Upper lobe of left lung (tissue), 6 donors: ENCODE measurements at places on chromosomes 7 and 10. TPM values are rescaled to one million over a fixed set of nuclear protein-coding genes. Genes with fewer than 3 reads are reported as not detected.

- peaks cover 53% of the 10 kb centered on the region for H3K36me3 ChIP-seq
- no peak for DNase-seq
- peaks cover 30% of the 10 kb centered on the region for H3K4me1 ChIP-seq
- no peak overlapping the region for H3K4me3 ChIP-seq
- H3K27ac ChIP-seq: no peak overlapping the region
- H3K27me3 ChIP-seq: no peaks in the 10 kb centered on the region
These were observed 6.9 kb downstream of the ATP5MF start for GRCh38 chr7:99459087-99459486.

DNA sequence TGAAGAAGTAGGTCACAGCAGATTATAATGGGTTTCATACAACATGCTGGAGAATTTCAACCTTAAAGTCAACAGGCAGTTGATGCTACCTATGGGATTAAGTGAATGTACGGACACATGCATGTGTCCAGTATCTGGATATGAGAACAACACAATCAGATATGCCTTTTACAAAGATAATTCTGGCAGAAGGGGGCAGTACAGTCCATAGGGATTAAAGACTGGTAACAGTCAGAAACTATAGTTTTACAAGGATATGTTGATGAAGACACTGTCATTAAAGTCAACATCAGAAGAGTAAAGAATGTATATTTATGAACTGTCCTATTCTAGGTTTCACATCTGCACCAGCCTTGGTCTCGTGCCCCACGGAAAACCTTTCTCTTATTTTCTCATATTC, 41.5 kb downstream of the ANKMY2 start:
- no peak overlapping the region for H3K27ac ChIP-seq
- H3K36me3 ChIP-seq: peaks cover 4% of the 10 kb centered on the region
- H3K4me3 ChIP-seq: no peak overlapping the region

DNA sequence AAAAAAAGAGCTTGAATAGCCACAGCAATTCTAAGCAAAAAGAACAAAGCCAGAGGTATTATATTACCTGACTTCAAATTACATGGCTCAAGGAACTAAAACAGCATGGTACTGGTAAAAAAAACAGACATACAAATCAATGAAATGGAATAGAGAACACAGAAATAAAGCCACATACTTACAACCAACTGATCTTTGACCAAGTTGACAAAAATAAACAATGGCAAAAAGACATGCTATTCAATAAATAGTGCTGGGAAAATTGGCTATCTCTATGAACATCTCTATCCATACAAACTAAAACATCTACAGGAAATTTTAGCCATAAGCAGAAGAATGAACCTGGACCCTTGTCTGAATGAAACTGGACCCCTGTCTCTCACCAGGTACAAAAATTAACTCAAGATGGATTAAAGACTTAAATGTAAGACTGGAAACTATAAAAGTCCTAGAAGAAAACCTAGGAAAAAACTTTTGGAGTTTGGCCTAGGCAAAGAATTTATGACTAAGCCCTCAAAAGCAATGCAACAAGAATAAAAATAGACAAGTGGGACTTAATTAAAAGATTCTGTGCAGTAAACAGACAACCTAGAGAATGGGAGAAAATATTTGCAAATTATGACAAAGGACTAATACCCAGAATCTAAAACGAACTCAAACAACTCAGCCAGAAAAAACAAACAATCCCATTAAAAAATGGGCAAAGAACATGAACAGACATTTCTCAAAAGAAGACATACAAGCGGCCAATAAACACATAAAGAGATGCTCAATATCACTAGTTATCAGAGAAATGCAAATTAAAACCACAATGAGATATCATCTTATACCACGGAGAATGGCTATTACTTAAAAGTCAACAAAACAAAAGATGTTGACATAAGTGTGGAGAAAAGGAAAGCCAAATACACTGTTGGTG, 72.8 kb upstream of the DDC start:
- H3K36me3 ChIP-seq: no peaks in the 10 kb centered on the region
- H3K4me3 ChIP-seq: no peak overlapping the region
- no peaks in the 10 kb centered on the region for H3K27me3 ChIP-seq
- no peak for DNase-seq
- H3K4me1 ChIP-seq: peaks cover 17% of the 10 kb centered on the region

GRCh38 chr7:20033621-20034400, 183.4 kb downstream of the MACC1 start:
- no peak for DNase-seq
- no peaks in the 10 kb centered on the region for H3K27me3 ChIP-seq
- no peak overlapping the region for H3K27ac ChIP-seq
- H3K4me3 ChIP-seq: no peak overlapping the region
- no peaks in the 10 kb centered on the region for H3K36me3 ChIP-seq

GRCh38 chr10:420154-421121, 269.0 kb downstream of the DIP2C start:
- H3K4me3 ChIP-seq: no peak overlapping the region
- no peak overlapping the region for H3K27ac ChIP-seq
- peaks cover 25% of the 10 kb centered on the region for H3K36me3 ChIP-seq
- H3K4me1 ChIP-seq: no peaks in the 10 kb centered on the region

GRCh38 chr10:104170610-104171254, 48.8 kb downstream of the SFR1 start:
- no peak for DNase-seq
- no peak overlapping the region for H3K27ac ChIP-seq
- no peak overlapping the region for H3K4me3 ChIP-seq
- H3K4me1 ChIP-seq: no peaks in the 10 kb centered on the region

- no peak overlapping the region for H3K27ac ChIP-seq
- no peaks in the 10 kb centered on the region for H3K27me3 ChIP-seq
- H3K4me3 ChIP-seq: no peak overlapping the region
- no peaks in the 10 kb centered on the region for H3K4me1 ChIP-seq
- H3K36me3 ChIP-seq: no peaks in the 10 kb centered on the region
These were observed 22.1 kb downstream of the INPP5F start for GRCh38 chr10:119747940-119748339.

- no peak overlapping the region for H3K4me3 ChIP-seq
- H3K36me3 ChIP-seq: peaks cover 4% of the 10 kb centered on the region
- DNase-seq: no peak
- no peaks in the 10 kb centered on the region for H3K27me3 ChIP-seq
- no peak overlapping the region for H3K27ac ChIP-seq
These were observed 7.1 kb downstream of the CCM2 start for GRCh38 chr7:45007106-45007505.

DNA sequence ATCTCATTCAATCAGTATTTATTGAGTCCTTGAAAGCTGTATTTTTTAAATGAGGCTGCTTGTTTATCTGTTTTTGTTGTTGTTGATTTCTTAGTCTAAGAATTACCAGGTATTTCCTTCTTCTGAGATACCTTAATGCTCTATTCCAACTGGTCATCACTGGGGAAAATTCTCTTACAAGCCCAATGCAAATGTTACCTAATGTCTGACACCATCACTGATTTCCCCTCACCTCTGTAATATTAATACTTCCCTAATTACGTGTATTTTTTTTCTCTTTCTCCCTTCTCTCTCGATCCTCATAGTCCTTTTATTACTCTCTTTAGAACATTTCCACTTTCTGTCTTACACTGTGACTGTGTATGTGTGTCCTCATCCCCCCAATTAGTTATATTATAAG, 13.9 kb downstream of the HDAC9 start:
- no peak overlapping the region for H3K4me3 ChIP-seq
- H3K27me3 ChIP-seq: no peaks in the 10 kb centered on the region
- H3K36me3 ChIP-seq: no peaks in the 10 kb centered on the region

- DNase-seq: no peak
- H3K4me1 ChIP-seq: peaks cover 14% of the 10 kb centered on the region
- no peaks in the 10 kb centered on the region for H3K27me3 ChIP-seq
- no peak overlapping the region for H3K4me3 ChIP-seq
These were observed 47.3 kb downstream of the NPVF start for GRCh38 chr7:25180946-25181345.

GRCh38 chr7:149489391-149490024, 8.1 kb downstream of the ZNF746 start:
- H3K27me3 ChIP-seq: no peaks in the 10 kb centered on the region
- no peaks in the 10 kb centered on the region for H3K4me1 ChIP-seq
- no peak overlapping the region for H3K4me3 ChIP-seq
- no peak for DNase-seq
- H3K36me3 ChIP-seq: peaks cover 51% of the 10 kb centered on the region
- no peak overlapping the region for H3K27ac ChIP-seq

DNA sequence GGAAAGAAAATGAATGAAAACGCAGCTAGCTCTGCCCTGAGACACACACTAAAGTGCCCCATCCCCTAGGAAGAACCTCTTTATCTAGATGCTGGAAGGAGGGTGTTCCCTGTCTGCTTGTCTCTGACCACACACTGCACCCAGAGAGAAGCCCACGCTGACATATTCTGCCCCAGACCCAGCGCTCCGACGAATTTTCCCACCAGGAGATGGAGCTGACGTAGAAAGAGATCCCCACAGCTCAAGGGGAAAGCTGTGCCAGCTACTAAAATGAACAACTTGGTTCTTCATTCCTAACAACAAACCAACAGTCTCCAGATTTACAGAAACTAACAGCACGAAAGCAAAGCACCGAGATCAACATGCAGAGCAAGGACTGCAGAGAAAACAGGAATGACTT, 73.3 kb downstream of the KIAA1549 start:
- H3K36me3 ChIP-seq: no peaks in the 10 kb centered on the region
- H3K27ac ChIP-seq: no peak overlapping the region
- no peaks in the 10 kb centered on the region for H3K27me3 ChIP-seq
- no peak overlapping the region for H3K4me3 ChIP-seq

DNA sequence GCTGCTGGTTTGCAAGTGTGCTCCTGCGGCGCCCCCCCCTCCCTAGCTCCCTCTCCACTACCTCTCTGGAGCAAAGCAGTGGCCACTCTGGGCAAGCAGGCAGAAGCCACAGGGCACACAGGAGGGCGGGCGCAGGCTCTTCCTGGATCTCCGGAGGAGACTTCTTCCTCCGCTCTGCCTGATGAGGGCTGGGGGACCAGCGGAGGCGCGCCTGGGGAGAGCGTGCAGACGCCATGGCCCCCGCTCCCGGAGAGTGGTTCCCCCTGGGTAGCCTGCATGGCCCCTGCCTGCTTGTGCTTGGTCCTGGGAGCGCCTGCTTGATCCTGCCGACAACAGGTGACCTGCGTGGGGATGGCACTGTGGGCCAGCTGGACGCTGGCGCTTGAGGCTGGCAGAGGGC, 29.0 kb downstream of the ANKMY2 start:
- no peak for DNase-seq
- no peaks in the 10 kb centered on the region for H3K27me3 ChIP-seq
- H3K4me3 ChIP-seq: no peak overlapping the region
- H3K4me1 ChIP-seq: no peaks in the 10 kb centered on the region
- no peak overlapping the region for H3K27ac ChIP-seq

- no peak overlapping the region for H3K4me3 ChIP-seq
- no peaks in the 10 kb centered on the region for H3K27me3 ChIP-seq
- DNase-seq: no peak
These were observed 45.4 kb upstream of the MACROH2A2 start for GRCh38 chr10:70007116-70007820.

DNA sequence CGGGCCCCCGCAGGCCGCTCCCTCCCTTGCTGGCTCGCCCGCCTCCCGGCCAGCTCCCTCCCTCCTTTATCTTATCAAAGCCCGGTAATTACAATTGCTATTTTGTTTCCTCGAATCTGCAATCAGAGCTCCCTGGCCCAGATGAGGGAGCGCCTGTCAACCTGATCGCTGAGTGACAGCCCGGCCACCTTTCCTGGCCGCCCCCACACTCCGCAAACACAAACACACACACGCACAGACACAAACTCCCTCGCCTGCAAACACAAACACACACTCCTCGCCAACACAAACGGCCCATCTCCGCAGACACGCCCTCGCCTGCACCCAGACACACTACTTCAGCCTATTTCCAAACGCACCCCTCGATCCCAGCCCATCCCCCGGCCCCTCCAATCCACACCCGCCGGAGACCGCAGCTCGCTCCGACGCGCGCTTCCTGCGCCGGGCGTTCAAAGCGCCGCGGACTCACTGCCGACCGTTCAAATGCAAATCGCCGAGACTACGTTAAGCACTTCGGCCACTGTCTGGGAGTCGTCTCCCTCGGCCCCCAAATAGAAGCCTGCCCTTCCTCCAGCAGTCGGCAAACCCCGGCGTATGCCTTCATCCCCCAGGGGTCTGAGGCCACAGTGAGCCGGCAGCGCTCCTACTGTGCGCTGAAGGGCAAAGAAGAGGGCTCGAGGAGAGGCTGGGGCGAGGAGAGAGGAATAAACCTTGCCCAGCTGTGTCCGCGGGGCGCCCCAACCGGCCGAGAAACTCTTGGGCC, 3.0 kb upstream of the FGF8 start:
- peaks cover 27% of the 10 kb centered on the region for H3K27me3 ChIP-seq
- no peak for DNase-seq
- peak overlapping the region; percentile 50 for H3K4me3 ChIP-seq
- H3K4me1 ChIP-seq: peaks cover 57% of the 10 kb centered on the region
- no peak overlapping the region for H3K27ac ChIP-seq

DNA sequence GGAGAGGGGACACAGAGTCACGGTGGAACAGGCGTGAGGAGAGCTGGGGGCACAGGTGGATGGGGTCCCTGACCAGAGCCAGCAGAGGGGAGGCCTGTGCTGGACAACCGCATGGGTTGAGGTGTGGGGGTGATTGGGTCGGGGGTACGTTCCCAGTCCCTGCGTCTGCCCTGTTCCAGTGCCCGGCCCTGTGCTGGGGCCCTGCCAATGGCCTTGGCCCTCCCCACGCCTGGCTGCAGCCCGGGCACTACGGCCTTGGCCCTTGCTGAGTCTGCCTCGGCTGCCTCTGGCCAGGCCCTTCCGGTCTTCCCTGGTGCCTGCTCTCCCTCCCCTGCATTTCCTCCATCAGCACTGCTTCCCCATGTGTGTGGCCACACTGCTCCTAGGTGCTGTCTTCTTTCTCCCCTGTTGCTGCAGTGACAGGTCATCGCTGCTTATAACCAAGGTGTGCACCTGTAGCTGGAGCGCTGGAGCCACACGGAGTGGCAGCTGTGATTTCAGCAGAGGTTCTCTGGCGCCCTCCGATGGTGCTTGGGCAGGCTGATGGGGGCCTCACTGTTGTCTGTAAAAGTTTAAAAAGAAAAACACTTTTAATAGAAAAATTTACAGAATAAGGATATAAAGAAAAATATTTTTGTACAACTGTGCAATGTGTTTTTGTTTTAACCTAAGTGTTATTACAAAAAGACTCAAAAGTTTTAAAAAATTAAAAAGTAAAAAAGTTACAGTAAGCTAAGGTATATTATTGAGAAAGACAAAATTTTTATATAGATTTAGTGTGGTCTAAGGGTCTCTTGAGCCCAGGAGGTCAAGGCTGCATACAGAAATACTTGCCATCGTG, 45.2 kb upstream of the BHLHA15 start:
- H3K4me3 ChIP-seq: no peak overlapping the region
- H3K27me3 ChIP-seq: no peaks in the 10 kb centered on the region
- no peaks in the 10 kb centered on the region for H3K36me3 ChIP-seq
- no peak overlapping the region for H3K27ac ChIP-seq
- DNase-seq: peak; percentile 65
- peaks cover 15% of the 10 kb centered on the region for H3K4me1 ChIP-seq

GRCh38 chr10:102106998-102107397, 13.2 kb downstream of the LDB1 start:
- H3K27me3 ChIP-seq: no peaks in the 10 kb centered on the region
- no peak for DNase-seq
- H3K27ac ChIP-seq: no peak overlapping the region
- peaks cover 47% of the 10 kb centered on the region for H3K36me3 ChIP-seq
- H3K4me3 ChIP-seq: no peak overlapping the region

- H3K4me1 ChIP-seq: no peaks in the 10 kb centered on the region
- H3K27me3 ChIP-seq: no peaks in the 10 kb centered on the region
- no peak for DNase-seq
- no peak overlapping the region for H3K27ac ChIP-seq
These were observed 36.2 kb upstream of the ZNF716 start for GRCh38 chr7:57413529-57414398.

TFR2 gene
- total RNA-seq: 0.86 TPM

SPDYE16 gene
- total RNA-seq: not detected

PDE1C gene
- total RNA-seq: 23.9 TPM

TACR2 gene
- total RNA-seq: 1.2 TPM

PNLIPRP2 gene
- total RNA-seq: not detected

SUFU gene
- 15.7 TPM for total RNA-seq

CALN1 gene
- not detected for total RNA-seq

PAX4 gene
- not detected for total RNA-seq

CYP26A1 gene
- total RNA-seq: not detected
